ENCODE measurements at places on chromosomes 1 and 21.

GRCh38 chr1:66876664-66877063 lies 48.0 kb downstream of the DNAI4 start:
- DNase-seq, result no peak

DNA sequence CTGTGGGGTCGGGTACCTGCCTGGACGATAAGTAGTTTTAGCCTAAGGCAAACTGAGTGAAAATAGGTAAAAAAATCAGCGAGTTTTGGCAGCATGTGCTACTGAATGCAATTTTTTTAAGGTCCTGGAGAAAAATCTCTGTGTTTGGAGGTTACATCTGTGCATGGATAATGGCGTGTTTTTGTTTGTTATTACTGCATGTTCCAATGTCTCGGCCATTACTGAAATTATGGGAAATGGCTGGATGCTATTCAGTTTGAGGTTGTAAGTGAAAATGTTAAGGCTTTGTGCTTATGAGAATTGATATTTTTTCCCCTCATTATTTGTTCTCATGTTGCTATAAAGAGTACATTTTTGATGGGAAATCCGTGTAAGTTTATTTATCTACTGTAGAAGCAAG lies 441.7 kb downstream of the PRDM2 start:
- DNase-seq, result no peak

DNA sequence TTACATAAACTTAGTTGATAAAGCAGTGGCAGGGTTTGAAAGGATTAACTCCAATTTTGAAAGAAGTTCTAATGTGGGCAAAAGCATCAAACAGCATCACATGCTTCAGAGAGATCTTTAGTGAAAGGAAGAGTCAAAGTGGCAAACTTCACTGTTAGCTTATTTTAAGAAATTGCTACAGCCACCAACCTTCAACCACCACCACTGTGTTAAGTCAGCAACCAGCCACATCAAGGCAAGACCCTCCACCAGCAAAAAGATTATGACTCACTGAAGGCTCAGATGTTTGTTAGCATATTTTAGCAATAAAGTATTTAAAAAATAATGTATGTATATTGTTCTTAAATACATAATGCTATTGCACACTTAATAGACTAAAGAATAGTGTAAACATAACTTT lies 21.3 kb upstream of the MAGI3 start:
- DNase-seq, result no peak

DNA sequence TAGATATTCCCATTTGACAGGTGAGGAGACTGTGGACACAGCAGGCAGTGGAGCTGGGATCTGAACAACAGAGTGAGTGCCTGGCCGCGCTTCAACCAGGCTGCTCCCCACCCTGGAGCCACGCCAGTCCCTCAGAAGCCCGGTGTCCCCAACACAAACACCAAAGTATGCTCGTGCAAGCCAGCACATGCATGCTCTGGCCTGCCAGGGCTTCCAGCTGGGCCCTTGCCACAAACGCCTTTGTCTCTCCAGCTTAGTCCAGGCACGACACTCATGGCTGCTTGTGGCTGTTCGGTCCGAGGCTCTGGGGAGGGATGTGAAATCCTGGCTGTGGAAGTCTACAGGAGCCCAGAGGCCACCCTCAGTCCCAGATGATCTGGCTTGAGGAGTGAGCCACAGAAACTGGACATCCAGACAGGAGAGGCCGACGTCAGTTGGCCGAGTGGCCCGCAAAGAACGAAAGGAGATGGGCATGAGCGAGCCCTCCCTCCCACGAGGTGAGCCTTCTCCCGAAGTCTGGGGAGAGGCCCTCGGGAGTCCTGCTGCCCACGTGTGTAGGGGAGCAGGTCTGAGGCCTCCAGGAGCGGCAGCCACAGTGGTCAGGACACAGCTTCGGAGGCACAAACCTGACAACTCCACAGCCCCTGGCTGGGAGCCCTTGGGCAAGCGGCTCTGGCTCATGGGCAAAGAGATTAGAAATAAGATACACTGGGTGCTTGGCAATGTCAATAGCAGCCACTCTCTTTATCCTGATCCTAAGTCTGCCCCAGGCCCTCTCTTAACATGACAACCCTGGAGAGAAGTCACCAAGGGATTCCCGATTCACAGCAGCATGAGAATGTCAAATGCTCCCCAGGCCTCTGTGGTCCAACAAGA lies 117.1 kb upstream of the IFFO2 start:
- no peak for DNase-seq

GRCh38 chr1:156886583-156887281 lies 6.8 kb upstream of the PEAR1 start:
- DNase-seq, result no peak

DNA sequence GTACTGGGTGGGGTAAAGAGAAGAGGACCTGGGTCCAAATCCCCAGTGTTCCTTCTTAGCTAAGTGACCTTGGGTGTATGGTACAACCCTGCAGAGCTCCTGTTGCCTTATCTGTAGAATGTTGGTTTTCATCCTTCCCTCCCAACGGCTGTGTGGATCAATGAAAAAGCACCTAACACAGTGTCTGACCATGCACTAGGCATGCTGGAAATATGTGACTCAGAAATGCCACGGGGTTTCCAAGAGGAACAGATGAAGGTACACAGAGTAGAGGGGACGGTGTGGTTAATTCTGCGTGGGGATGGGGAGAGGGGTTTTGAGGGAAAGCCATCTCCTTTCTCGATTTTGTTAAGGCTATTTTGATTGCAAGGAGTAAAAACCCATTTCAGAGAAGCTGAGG lies 8.6 kb downstream of the NIPAL3 start:
- no peak for DNase-seq

GRCh38 chr1:222749927-222750326 lies 12.9 kb downstream of the FAM177B start:
- no peak for DNase-seq
